ENCODE measurements at places on chromosomes 12 and 14.

GRCh38 chr14:51547260-51547659 is 104.5 kb upstream of the FRMD6 start:
- DNase-seq, result no peak

- DNase-seq, result no peak
Observed at GRCh38 chr12:131350943-131351318, 360.0 kb upstream of the SFSWAP start.

DNA sequence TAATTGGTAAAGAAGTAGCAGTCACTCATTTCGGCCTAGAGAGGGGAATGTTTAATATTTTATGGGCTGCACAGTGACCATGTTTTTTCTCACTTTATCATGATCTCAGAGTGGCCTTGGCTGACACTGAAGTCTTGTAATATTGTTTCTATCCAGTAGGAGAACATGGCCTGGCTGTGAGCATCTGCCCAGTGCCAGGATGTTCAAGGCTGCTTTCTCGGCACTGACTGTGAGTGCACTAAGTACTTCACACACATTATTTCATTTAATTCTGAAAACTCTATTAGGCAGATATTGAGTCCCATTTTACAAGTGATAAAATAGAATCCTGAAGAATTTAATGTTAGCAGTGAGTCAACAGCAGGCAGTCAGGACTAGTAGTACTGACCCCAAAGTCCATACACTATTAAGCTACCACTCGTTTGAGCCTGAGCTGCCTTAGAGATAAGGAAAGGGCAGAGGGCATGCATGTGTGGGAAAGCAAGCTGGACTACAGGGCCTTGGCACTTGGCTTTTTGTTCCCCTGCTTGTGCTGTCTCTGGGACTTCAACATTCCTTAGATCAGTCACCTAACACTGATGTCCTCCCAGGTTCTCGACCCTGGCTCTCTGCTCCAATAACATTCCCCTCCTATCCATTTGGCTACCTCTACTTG is 42.2 kb upstream of the APPL2 start:
- no peak for DNase-seq

DNA sequence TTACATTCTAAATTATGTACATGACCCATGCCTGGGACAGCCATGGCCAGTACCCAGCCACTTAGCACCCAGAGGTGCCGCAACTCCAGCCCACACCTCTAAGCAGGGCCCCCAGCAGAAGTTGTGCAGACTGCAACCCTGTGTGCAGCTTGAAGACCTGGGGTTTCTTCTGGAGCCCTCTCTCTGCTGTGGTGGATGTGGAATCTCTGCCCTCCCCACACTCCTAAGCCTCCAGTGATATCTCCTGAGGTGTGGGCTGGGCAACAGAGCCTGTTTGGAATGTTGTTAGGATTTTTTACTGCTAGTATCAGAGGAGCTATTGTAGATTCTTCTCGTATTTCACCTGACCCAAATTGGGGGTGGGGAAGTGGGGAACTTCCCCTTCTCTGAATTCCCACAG is 59.4 kb upstream of the TUNAR start:
- no peak for DNase-seq

DNA sequence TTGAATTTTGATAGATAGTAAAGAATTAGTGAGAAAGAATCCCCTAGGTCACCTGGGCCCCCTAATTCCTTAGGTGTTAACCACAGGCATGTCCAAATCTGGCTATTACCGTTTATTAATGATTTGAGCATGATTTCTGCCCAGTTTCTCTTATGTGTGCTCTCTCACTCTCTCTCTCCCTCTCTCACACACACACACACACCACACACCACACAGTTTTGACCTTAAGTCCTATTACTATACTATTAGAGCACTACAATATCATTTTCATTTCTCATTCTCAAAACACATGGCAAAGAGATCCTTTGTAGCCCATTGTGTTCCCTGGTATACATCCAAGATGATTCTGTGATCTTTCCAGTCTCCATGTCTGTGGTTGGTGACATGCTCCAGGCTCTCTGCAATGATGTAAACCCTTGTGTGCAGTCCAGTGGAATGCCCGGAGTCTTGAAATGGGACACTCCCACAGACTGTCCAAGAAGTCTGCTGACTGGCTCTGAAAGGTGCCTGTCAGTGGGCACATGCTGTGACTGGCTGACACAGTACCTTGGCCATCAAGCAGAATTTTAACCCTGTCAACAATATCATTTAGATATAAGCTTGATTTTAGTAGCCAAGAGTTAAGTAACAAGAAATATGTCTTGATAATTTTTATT is 96.2 kb downstream of the FIGNL2 start:
- no peak for DNase-seq

Measured in hematopoietic multipotent progenitor cell treated with erythropoietin and hydrocortisone succinate and interleukin-3 and kit ligand, for 15 days (in vitro differentiated cells).